Vagina (tissue), 2 donors: ENCODE measurements at places on chromosomes 5 and 9. TPM values are rescaled to one million over a fixed set of nuclear protein-coding genes. Genes with fewer than 3 reads are reported as not detected.

The MARCHF11 gene
- total RNA-seq: not detected

GRCh38 chr5:15483351-15484097 is 16.5 kb upstream of the FBXL7 start:
- H3K4me1 ChIP-seq: peaks cover 6% of the 10 kb centered on the region
- no peak overlapping the region for H3K27ac ChIP-seq
- no peaks in the 10 kb centered on the region for H3K36me3 ChIP-seq
- H3K4me3 ChIP-seq: no peak overlapping the region
- no peak for DNase-seq

The RXRA gene
- 49.4 TPM for total RNA-seq

The ORM1 gene
- total RNA-seq: not detected

The STING1 gene
- 103 TPM for total RNA-seq

The ZFP2 gene
- total RNA-seq: 2.2 TPM

GRCh38 chr5:54531546-54531945 is 14.0 kb downstream of the SNX18 start:
- no peak overlapping the region for H3K27ac ChIP-seq
- no peaks in the 10 kb centered on the region for H3K36me3 ChIP-seq
- H3K27me3 ChIP-seq: no peaks in the 10 kb centered on the region
- no peak overlapping the region for H3K4me3 ChIP-seq
- DNase-seq: no peak
- H3K4me1 ChIP-seq: peaks cover 83% of the 10 kb centered on the region

The PAM gene
- total RNA-seq: 136 TPM

The FRMPD1 gene
- 0.98 TPM for total RNA-seq
